ENCODE measurements at places on chromosomes 5 and 9. TPM values are rescaled to one million over a fixed set of nuclear protein-coding genes. Genes with fewer than 3 reads are reported as not detected.
A peak's percentile ranks its signal among the peaks of the same experiment; 100 is the strongest.

DNA sequence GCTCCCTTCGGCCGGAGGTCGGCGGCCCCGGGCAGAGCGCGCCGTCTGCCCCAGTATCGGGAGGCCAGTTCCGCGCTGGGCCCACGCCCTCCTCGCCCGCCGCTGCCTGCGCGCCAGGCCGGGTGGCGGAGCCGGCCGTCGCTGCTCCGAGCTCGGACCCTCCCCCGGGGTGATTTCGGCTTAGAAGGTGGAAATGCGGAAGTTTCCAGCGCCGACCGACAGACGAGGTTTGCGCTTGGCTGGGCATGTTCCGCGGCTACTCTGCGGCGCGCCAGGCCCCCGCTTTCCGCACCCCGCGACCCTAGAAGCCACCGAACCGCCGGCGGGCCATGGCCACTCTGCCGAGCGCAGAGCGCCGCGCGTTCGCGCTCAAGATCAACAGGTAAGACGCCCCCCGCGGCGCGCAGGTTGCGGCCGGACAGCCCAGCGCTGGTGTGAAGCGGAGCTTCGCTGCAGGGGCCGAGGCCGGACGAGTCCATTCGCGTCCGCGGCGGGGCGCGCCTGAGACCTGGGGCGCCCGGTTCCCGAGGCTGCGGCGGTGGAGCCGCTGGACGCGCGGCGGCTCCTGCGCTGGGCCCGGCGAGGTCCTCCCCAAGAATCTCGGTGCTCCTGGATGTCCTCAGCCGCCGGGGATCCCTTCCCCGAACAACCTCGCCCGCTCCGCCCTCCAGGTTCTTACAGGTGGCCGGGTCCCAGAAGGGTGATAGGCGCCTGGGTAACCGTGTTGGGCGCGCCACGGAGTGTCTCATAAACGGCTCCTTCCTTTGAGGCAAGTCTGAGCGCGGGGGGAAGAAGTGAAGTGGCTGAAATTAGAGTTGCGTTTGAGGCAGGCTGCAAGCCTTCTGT is at the start of gene DOCK8:
TSS of gene DOCK8 (plus strand) at position 218 of the 846 bp plus-strand sequence. CDS start at position 330, 112 bp downstream.
- peak; percentile 22 for DNase-seq

- DNase-seq: no peak
Observed at GRCh38 chr9:21854119-21854518, 51.7 kb downstream of the MTAP start.

DNA sequence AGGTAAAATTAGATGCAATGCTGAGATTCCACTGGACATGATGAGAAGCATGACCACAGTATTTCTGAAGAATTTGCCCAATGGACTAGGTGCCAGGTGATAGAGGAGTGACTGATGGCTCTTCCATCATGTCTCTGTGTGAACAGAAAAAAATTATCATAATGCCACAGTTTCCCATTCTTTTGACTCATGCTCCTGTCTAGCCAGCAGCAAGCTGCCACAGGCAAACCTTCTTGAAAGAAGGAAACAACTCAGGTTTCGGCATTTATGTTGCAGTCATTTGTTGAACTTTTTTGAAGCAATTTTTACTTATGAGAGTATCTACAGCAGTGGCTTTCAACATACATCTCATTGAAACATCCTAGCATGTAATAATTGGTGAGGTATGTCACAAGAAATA is 284.8 kb upstream of the CD180 start:
- DNase-seq: no peak

DNA sequence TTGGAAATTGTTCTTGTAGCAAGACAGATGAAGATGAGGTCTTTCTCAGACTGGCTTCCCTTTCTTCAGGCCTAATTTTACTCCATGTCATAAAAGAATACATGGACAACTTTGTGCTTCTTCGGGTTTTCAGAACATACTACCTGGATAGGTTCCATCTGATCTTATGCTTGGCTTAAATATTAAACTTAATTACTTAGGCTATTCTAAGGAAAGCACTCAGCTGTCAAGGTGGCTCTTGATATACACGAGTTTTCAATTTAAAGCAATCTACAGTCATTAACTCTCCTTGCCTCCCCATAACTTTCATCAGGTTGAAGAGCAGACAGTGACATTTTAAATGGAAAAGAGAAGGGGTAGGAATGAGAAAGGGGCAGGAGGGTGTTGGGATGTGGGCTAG is 9.5 kb upstream of the PPP3R2 start:
- DNase-seq: no peak

Gene ARL14EPL
- not detected for polyA plus RNA-seq

DNA sequence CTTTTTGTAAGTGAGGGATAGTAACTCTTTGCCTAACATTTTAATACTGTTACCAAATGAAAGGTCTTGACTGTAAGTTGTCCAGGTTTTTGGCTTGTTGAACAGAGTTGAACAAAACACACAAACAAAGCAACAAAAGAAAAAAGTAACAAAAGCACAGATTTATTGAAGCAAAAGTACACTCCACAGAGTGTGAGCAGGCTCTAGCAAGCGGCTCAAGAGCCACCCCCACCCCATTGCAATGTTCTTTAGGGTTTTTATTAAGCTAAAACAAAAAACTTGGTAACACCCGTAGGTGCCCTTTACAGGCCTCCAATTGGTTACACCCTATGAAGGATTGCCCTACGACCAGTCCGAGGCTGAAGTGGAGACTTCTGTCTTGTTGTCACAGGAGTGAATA is 197.4 kb upstream of the MAP3K1 start:
- no peak for DNase-seq

DNA sequence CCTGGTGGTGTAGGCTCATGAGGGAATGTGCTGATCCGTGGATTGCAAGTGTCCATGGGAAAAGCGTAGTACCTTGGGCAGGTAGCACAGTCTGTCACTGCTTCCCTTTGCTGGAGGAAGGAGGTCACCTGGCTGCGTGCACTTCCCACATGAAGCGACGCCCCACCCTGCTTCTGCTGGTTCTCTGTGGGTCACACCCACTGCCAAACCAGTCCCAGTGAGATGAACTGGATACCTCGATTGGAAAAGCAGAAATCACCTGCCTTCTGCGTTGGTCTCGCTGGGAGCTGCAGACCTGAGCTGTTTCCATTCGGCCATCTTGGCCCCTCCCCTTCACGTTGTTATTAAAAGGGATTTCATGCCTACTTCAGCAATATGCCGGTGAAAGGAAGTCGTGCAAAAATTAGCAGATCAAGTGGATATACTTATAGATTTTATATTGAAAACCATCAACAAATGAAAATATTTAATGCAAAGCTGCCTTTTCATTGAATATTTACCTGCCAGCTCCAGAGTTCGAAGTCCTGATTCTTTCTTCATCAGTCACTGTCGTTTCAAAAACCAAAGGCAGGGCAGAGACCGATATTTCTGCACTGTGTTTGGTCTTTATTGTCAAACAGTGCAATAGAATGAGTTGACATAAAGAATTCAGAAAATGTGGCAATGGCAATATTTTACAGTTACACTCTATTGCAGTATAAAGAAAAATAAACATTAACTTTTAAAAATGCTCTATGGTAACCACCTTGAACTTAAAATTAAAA is 123.2 kb downstream of the JAKMIP2 start:
- no peak for DNase-seq

Gene IRX1
- 0.58 TPM for polyA plus RNA-seq

GRCh38 chr5:176362233-176362490 is 598 bp upstream of the KIAA1191 start:
- no peak for DNase-seq

- DNase-seq: peak; percentile 65
Observed at GRCh38 chr9:136140966-136141365, 22.3 kb upstream of the TMEM250 start.

DNA sequence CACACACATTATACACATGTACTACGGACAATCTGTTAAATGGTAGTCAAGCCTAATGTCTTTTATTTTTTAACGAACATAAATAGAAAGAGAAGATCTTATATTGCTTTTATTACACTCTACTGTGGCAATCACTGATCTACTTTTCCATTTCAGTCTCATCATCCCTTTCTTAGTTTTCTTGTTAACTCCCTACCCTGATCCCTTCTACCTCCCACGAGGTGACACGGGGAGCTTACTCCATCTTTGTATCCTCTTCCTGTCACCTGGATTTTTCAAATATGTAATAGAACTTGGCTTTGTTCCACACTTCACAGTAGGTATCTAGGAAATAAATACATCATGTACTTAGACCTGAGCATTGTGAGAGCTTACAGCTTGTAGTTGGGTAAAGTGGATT is 211.0 kb downstream of the PIK3R1 start:
- DNase-seq: no peak

DNA sequence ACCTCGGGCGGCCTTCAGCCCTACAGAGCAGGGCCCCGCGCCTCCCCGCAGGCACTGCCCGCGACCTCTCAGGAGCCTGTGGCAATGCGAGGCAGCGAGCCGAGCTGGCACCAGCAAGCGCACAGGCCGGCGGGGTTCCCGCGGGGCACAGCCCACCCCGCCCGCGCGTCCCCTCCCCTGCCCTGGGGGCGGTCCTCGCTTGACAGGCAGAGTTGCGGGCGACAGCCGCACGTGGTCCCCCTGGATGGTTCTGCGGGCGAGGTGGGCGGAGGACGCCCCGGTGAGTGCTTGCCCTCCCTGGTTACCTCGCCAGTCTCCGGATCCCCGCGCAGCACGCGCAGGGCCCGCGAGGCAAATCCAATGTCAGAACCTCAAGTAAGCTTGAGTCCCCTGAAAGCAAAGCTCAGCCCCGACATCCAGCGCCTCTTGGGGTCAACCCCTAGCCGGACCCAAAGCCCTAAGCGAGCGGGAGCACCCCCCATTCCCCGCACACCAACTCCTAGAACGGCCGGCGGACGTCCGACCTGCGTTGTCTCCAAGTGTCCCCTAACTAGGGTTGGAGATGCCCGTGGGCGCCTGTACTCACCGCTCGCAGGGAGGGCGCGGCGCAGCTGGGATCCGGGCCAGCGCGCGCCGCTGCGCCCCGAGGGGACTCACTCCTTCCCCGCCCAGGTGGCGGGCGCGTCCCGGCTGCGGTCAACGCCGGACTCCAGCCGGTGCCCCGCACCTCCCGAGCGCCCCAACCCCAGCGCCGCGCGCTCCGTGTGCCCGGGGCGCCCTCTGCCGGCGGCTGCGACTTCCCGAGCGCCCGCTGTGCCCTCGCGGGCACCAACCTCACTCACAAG is at the start of gene DRD1:
TSS of gene DRD1 (minus strand) at position 123 of the 845 bp plus-strand sequence. CDS start 1,083 bp downstream, outside the sequence.
- peak; percentile 37 for DNase-seq

DNA sequence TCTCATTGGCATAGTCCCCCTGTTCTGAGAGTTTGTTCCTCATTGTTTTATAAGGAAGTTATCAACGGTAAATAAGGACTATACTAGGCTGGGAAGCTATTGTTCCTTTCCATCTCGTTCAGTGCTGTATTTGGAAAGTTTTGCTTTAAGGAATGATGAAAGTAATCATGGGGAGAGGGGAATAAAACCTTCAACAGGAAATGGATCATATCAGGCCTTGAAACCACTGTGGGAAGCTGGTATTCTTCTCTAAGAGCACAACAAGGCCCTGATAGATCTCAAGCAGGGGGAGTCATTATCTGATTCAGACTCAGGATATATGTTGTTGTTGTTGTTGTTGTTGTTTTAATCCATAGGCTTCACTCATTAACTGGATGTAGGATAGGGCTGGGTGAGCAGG is 474.5 kb downstream of the ENC1 start:
- no peak for DNase-seq

Gene GPR150
- polyA plus RNA-seq: 0.13 TPM

DNA sequence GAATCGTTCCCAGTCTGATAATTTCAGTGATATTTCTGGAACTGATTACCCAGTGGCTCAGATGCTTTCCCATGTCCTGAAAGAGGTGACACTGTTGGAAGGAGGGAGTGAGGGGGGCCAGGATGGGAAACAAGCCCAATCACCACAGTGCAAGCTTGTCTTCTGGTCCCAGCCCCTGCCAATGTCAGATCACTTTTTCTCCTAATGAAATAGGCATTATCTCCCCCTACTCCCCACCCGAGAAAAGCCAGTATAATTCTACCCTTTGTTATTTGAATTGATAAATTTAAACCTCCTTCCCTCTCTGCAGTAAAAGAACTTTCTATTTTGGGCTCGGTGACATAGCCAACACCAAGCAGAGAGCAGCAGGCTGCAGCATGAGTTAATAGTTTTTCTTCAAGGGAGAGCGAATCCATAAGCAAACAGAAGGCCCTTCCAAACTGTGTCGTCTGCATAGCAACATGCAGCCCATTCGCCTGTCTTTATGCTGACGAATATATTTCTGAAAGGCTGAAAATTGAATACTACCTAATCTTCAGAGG is 14.6 kb upstream of the PPP2CA start:
- DNase-seq: peak; percentile 91

Gene CNTLN
- polyA plus RNA-seq: 8.8 TPM

DNA sequence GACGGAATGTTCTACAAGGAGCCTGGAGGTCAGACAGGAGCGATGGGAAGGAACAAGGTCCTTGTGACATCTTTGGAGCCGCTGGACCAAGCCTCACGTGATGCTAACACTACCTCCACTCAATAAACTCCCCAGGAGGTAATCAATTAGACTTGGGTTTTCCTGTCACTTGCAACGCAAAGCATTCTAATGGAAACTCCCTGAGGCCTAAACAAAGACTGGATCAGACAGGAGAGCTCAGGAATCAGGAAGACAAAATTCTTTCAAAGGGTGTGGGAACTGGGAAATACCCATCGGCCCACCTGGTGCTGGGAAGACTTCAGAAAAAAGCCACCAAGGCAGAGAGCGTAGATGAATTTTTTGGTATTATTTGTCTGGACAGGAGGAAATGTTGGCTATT is 22.3 kb upstream of the UNC5A start:
- DNase-seq: no peak

GRCh38 chr9:7640231-7640630 is 159.3 kb downstream of the DMAC1 start:
- peak; percentile 77 for DNase-seq

Gene GPX3
- 53.3 TPM for polyA plus RNA-seq

DNA sequence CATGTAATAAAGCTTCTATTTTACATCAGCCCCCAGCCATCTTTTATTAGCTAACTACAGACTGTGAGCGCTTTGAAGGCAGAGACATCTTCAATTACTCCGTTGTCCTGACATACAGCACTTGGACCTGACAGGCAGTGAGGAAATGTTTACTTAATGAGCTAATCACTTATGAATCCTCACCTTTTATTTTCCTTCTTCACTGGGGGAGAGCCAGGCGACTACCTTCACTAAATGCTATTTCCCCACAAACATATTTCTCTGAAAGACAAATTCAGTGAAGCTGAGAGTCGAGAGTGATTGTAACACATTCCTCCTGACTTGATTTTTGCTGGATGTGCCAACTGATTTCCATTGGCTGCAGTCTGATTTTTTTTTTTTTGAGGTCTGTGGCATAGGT is 192.1 kb upstream of the CLINT1 start:
- DNase-seq: no peak

Gene CDH9
- not detected for polyA plus RNA-seq

DNA sequence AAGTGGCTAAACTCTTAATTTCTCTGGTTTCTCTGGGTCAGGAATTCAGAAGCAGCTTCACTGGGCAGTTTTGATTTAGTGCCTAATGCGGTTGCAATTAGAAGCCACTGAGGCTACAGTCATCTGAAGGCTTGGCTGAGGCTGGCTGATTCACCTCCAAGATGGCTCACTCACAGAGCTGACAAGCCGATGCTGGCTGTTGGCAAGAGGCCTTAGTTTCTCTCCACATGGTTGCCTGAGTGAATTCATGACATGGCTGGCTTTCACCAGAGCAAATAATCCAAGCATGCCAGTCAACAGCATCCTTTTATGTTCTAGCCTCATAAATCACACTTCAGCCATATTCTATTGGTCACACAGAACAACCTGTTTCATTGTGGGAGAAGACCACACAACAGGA is 2.8 kb upstream of the CDK7 start:
- DNase-seq: no peak

All from muscle of back (tissue), 13 donors.